ENCODE measurements at places on chromosomes 4 and X.

DNA sequence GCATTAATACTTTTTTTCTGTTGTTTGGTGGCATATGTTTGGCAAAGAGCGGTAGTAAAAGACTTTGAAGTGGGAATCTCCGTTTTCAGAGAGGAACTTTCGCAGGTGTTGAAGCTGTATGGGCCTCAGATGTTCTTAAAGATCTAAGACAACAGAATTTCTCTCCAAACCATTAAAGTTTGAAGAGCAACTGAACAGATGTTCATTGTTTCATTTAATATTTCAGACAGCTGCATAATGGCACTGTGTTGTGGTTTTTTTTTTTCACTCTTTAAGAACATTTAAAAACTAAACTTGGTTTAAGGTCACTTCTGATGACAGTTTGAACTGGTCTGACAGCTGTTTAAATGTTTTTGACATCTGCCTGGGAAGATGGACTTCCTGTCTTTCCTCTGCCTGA is 882.7 kb upstream of the PCDH10 start:
- DNase-seq: no peak

DNA sequence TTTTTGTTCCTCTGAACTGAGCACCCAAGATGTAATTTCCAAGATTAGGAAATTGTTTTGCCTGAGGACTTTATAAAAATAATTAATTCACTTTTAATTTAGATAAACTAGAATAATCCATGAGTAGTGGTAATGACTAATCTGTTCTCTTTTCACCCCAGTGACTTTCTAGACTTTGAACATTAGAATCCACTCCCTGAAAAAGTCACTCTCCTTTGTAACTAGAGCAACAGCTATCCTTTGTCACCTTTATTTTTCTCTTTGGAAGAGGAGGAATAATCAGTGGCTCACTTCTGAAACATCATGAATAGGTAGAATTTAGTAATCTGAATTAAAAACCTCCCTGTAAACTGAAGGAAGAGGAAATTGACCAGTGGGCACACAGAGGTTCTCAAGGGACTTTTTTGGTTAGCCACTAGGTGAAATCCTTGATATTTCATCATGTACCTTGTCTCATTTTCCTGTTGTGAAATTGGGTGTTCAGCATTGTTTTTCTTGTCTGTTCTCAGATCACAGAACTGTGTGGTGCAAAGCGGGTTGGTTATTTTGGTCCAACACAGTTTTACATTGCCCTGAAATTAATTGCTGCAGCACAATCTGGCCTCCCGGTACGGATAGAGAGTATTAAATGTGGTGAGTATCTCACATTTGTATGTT is 59.4 kb downstream of the REPS2 start:
- DNase-seq: no peak

GRCh38 chr4:10622728-10623127 is 61.8 kb downstream of the CLNK start:
- DNase-seq: no peak

- peak; percentile 24 for DNase-seq
Observed at GRCh38 chrX:16518131-16518530, 131.8 kb upstream of the S100G start.

DNA sequence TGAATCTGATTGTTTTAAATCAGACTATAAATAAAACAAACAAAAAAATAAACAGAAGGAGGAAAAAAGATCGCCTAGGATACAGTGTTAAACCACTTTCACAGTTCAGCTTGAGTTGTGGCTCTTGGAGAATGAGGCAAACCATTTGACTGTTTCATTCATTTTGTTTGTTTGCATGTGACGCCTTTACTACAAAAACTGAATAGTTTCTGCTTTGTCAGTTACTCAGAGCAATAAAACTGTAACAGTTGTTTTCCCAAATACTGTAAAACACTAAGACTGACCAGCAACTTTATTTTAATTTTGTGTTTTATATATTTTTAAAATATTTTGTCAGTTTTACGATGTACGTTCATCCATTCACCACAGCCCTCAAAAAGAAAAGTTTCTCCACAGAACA is 214.5 kb downstream of the FBXW7 start:
- DNase-seq: no peak

- no peak for DNase-seq
Observed at GRCh38 chr4:40350627-40351227, 15.6 kb downstream of the CHRNA9 start.

- DNase-seq: no peak
Observed at GRCh38 chr4:1369479-1370079, 22.6 kb downstream of the UVSSA start.

DNA sequence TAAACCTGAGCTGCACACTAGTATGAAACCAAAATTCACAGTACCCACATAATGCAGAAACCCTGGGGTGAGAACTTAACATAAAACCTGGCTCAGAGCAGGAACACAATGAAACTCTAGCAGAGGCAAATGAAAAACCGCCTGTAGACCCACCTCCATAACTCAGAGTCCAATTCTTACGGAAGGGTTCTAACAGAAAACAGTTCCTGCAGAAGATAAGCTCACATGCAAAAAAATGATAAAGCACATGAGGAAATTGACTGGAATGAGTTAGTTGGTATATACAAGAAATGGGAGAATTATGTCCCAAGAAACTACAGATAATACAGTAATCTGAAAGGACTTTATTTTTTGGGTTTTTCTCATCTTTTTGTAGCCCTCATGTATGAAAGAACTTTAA is 14.7 kb downstream of the RTL9 start:
- peak; percentile 2 for DNase-seq

- peak; percentile 77 for DNase-seq
Observed at GRCh38 chr4:184250795-184251669, 33.4 kb upstream of the ENPP6 start.

- DNase-seq: no peak
Observed at GRCh38 chr4:168849030-168849675, 160.9 kb downstream of the CBR4 start.

DNA sequence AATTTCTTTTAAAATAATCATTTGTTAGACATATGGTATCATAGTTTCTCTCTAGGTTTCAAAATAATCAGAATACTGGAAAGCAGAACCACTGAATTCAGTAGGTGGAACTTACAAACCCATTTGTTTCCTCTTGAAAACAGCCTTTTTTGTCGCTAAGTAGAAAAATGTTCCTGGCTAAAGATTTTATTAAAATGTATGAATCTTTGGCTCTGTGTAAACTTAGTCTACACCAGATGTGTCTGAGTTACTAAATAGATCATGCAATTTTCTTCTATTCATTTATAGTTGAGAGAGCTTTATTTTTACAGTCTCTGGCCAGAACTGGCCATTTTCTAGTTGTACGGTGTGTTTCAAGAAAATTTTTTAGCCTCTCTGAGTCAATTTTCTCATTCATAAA is 1.0 kb downstream of the CYSLTR1 start:
- DNase-seq: no peak

DNA sequence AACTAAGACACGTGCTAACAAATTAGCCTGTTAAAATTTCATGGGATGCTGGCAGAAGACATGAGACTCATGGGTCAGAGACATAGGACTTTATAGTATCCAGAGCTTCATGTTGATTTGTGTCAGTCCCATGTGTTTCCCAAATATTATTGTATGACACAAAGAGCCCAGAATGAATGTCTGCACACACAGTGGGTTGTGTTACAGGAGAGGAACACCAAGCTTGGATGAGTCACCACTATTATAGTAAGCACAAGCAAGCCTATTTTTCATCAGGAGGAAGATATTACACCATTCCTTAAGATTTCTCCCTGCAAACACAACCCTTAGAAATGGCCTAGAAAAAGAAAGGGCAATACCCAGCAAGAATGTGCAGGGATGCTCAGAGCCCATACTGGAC is 15.4 kb downstream of the BBS12 start:
- DNase-seq: no peak

DNA sequence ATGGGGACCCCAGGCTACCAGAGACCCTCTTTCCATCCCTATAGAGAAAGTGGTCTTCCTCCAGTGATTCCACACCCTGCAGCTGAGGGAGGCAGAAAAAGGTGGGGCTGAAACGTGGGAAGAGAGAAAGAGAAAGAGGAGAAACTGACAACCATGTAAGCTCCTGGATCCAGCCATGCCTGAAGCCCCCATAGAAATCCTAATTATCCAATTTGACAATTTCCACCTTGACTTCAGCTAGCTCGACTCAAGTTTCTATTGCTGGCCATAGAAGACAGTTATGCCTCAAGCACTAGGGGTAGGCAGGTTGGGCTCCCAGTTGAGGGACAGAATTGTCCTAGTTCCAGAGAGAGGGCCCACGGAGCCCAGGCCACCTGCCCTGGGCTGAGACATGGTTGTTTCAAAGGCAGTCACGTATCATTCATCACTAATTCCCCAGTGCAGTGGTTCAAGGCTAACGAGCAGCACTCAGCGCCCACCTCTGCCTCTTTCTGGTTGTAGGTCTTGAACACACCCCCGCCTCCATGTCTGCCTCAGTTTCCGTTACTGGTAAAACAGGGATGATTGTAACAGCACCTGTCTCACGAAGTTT is 39.8 kb upstream of the ASMTL start:
- DNase-seq: no peak

DNA sequence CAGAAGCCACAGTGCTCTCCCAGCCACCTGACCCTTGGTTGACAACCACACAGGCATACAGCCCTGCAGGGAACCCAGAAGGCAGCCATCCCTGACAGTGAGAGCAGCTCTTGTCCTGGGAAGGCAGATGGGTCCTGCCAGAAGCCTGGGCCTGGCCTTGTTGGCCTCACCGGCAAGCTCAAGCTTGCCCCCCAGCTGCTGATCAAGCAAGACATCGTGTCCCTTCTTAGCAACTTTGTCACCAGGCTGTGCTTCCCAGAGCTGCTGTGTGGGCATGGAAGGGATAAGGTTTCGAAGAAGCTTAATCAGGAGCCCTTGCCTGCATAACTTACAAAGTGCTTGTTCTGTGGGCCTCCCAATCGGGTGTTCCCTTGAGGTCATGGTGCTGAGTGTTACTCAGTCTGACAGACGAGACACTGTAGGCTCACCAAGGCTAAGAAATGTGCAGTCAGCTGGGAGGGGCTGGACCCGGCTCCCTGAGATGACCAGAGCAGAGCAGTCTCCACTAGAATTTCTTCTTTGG is 6.8 kb upstream of the ABLIM2 start:
- DNase-seq: no peak

DNA sequence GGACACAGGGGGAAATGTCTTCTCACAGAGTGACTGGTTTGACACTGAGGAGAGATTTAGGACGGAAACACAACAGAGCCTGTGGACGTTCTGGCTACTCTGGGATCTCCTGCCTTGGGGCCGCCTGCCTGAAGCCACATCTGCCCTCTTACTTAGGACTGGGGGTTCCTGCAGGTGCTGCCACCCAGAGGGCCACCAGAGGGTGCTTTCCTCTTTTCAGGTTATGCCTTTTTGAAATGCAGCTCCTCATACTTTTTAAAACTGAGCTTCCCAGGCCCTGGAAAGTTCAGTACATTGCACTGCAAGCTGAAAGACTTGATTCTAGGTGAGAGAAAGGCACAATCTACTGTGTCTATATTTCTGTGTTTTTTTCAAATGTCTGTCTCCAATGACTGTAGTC is 92.2 kb upstream of the PGRMC2 start:
- peak; percentile 43 for DNase-seq

DNA sequence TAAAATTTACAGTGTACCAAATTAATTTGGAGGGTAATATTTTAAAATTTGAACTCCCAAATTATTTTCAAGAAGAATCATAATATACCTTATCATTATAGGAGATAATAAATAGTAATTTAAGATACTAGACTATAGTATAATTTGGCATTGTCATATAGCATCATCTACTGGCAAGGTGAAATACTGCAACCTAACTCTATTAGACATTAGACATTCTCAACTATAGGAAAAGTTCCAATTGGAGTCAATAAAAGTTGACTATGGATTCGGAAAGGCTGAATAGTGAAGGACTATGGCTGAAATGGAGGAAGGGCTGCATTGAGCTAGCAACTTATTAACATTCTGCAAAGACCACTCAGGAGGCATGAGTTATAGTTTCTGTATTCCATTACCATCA is 113.0 kb downstream of the PRDM5 start:
- DNase-seq: no peak

DNA sequence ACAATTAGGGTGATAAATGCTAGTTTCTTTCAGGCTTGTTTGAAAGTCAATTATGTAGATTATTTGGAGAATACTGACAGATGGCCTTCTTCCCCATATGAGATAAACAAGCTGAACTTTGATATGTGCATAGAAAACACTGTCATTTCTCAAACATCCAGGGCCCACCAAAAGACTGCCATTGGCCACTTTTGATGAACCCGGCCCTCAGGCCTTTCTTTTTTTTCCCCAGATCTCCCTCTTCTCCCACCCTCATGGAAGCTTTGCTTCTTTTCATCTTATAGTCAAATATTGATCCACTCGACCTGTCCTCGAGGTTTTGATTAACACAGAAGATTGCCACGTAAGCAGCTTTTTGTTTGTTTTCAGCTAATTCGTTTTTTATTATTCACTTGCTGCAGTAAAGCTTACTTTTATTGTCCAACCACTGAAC is 377.4 kb downstream of the SMARCA1 start:
- no peak for DNase-seq

- no peak for DNase-seq
Observed at GRCh38 chrX:72107320-72107719, 24.4 kb downstream of the RTL5 start.

DNA sequence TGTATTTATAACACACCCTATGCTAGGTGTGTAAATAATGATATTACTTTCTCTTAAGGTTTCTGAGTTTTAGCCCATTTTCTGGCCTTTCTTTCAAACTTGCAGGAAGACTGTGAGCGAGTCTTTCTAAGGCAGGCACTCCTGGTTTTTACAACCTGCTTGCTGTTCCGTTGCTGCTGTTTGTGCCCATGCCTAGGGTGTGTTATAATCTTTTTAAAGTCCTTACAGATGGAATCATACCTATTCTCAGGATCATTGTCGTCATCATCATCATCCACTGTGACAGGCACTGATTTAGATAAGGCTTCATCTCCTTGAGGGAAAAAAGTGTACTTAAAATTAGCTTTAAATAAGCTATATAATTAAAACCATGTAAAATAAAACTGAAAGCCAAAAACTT is 110.0 kb downstream of the ATRX start:
- no peak for DNase-seq

DNA sequence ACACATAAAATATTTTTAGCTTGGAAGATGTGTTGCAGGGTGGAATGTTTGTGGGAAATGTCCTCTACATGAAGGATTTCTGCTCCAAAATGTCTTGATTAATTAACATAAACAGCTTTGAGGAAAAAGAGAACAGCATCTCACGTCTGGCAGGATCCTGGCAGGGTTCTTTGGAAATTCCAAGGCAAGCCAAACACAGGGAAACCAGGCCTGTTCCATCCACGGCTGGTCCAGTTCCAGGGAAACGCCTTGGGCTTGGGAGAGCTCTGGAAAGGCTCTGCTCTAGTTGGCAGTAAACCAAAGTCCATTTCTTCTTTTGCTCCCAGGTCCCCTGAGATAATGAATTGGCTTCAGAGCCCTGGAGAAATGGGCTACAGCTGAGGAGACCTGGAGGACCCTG is 42.4 kb upstream of the GAB1 start:
- DNase-seq: peak; percentile 55

DNA sequence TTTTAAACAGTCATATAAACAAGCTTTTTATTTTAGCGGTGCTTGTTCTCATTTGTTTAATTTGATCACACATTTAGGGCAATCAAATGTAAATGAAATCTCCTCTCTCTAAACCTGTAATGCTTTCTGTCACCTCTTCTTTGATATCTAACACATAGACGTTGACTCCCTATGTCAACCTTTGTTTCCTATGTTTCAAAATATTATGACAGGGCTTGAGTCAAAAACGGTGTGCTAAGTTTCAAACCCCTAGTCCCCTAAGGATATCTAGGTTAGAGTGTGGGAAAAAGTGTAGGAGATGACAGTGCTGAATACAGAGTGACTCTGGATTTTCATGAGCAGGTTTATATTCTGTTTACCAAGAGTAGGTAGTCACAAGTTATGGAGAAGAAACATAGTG is 224.0 kb upstream of the CNKSR2 start:
- DNase-seq: no peak
